ENCODE measurements at places on chromosomes 3 and 15.

- no peak for DNase-seq
Observed at GRCh38 chr3:122183521-122183892, at the start of gene CASR. TSS of gene CASR (plus strand) at chr3:122183668. CDS start at chr3:122254190, 70,522 bp downstream.

DNA sequence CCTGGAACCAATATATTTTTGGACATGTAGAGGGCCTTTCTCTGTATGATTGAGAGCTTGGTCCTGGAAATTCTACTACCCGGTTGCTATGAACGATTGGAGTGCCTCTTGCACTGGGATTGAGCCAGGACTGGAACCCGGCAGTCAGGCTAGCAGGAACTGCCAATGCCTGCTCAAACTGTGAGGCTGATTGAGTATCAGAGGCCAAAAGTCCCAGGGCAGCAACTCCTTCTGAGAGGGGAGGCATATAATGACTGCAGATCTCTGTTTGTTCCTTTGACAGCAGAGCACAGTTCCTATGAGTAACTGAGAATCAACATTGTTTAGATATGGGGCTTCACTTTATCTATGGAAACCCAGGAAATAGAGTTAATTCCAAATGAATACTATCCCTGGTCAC, 12.9 kb downstream of the IQCH start:
- DNase-seq, result no peak

- DNase-seq, result no peak
Observed at GRCh38 chr3:40258555-40258954, 51.0 kb upstream of the EIF1B start.

GRCh38 chr15:75671730-75672602, 24.3 kb downstream of the SNX33 start:
- no peak for DNase-seq

DNA sequence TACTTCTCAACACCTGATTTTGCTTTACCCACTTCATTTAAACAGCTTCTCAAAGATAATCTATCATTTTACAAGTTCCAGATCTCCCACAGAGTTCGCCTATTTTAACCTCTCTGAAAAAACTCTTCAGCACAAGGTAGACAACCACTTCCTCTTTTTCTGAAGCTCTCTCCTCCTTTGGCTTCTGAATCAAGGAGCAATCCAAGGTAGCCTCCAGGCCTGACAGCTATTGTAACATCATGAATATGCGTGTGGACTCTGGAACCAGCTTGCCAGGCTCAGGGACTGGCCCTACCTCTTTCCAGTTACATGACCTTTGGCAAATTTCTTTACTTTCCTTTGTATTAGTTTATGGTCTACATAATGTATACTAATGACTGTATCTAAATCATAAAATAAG, 405.9 kb upstream of the ZNF385D start:
- DNase-seq, result no peak

DNA sequence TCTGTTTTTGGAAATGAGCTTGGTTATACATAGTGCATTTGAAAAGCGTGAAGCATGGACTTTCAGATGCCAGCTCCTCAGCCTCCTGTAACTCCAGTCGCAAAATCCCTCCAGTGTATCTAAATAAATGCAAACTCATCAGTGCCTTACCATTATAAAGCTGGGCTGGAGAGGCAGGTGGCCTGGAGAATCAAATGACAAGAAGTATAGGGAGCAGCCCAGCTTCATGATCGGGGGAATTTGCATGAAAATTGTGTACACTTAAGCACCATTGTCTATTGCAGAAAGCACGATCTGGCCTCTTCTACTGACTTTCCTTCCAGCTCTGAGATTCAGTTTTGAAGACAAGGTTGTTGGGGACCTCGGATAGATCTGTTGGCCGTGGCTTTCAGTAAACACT, 71.7 kb downstream of the IGF1R start:
- DNase-seq, result no peak

DNA sequence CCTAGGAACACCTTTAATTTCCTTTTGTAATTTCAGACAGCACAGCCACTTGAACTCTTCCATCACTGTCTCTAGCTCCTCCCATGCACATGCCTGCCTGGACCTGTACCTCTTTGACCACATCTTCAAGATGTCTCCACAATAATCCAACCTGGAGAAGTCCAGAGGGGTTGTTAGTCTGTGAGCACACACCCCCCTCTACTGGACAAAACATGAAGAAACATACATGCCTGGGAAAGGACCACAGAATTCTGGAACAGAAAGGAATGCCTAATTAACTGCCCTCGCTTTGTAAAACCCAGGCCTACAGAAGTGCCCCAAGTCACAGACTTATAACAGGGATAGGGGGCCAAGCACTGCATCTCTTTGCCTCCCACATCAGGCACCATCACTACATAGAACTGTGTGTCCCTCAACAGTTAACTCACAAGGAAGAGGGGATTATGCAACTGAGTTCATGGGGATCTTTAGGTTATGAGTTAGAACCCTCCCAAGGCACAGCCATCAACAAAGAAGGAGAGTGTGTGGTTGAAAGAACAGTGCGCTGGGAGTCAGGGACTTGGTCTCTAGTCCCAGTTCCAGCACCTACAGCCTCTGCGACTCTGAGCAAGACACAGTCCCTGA, 61.7 kb downstream of the FMN1 start:
- DNase-seq, result no peak

GRCh38 chr3:182766099-182766498, 27.2 kb upstream of the ATP11B start:
- DNase-seq, result no peak

DNA sequence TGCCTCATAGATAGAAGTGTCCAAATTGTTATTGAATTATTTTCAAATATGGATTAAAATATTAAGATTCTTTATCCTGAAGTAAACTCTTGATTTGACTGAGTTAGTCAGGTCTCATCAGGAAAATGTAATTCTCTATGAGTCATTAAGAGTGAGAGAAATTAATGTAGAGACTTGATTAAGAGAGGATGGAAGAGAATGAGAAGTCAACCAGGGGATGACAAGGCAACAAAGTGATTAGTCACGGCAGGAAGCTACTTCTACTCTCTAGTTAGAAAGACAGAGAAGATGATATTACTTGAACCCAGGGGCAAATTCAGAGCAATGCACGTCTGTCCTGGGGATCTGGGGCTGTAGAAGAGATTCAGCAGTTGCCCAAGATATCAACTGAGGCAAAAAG, 202.5 kb downstream of the LSAMP start:
- no peak for DNase-seq

- no peak for DNase-seq
Observed at GRCh38 chr15:45134682-45135604, 5.1 kb downstream of the DUOX1 start.
